ENCODE measurements at places on chromosomes 3 and 15.

GRCh38 chr3:197746801-197747237 lies 2.9 kb upstream of the FYTTD1 start:
- no peak for DNase-seq

- DNase-seq: no peak
Observed at GRCh38 chr3:134840459-134840858, 45.4 kb downstream of the EPHB1 start.

DNA sequence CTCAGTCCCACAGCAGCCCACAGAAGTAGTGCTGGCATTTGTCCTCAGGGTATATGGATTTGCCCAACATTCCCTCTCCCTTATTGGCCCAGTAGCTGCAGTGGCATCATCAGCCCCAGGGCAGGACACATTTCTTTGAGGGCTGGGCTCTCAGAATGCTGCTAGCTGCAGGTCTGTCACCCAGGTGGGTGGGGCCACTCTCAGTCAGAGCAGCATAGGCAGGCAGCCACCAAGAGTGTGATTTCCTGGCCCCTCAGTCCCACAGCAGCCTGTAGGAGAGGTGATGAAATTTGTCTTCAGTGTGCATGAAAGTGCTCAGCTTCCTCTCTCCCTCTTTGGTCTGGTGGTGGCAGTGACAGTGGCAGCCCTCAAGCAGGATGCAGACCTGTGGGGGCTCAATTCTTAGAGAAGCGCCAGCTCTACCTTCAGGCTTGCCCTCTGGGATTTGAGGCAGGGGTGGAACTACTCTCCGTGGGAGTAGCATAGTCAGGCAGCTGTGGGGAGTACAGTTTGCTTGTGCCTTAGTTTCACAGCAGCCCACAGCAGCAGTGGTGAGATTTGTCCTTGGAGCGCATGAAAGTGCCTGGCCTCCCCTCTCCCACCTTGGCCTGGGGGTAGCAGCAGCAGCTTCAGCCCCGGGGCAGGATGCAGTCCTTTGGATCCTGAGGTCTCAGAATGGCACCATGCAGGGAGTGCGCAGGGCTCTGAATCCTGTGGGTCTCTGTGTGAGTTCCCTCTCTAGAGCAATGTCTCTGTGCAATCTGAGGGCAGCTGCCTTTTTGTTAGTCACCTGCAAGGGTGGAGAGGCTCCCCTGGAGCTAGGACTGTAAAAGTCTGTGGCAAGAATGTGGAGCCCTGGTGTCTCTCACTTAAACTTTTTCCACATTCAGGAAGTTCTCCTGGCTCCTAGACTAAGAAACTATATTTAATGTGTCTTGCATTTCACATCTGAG lies 1229.1 kb downstream of the ROBO2 start:
- no peak for DNase-seq

DNA sequence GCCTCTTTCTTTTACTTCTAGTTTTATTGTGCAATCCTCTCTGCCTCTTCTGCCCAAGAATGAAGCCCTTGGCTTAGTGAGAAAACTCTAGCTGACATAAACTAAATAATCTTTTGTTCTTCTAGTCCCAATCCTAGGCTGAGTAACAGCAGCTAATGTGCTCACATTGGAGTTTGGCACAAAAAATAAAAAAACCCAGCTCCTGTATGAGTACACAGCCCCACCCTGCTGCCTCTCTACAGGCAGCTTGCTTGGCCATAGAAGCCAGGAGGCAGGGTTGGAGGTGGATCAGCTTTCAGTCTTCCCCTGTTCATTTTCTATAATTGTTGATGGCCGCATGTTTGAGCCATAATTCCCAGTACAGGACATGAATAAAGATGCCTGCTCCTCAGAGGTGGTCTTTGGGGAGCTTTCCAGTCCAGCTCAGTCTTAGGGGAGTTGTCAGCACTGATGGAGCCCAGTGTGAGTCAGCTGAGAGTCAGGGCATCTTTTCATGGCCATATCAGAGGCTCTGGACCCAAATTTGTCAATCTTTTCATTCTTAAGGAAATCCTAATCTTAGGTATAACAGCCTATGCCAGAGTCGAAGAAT lies 46.7 kb downstream of the RTP1 start:
- no peak for DNase-seq

- peak; percentile 75 for DNase-seq
Observed at GRCh38 chr15:51751697-51752683, 593 bp downstream of the TMOD2 start.

GRCh38 chr3:78999139-78999538 lies 768.7 kb downstream of the ROBO1 start:
- DNase-seq: no peak

All from NCI-H526 (cell line).